ENCODE measurements at places on chromosomes 16 and 17.

DNA sequence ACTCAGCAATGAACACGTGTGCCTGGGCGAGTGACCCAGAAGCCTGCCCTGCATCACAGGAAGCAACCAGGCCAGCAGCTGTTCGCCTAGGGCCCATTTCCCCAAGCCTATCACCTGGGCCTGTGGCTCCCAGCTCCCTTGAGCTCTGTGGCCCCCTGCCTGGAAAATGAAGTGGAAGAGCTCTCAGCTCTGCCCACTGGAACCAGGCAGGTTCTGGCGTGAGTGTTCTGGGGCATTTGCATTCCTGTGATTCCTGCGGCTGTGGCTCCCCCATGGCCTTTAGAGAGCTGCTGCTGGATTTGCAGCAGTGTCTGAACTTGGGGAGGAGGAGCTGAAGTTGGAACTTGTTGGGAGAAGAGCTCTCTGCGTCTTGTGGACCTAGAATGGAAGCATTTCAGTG, 22.8 kb downstream of the PGS1 start:
- DNase-seq, result no peak

DNA sequence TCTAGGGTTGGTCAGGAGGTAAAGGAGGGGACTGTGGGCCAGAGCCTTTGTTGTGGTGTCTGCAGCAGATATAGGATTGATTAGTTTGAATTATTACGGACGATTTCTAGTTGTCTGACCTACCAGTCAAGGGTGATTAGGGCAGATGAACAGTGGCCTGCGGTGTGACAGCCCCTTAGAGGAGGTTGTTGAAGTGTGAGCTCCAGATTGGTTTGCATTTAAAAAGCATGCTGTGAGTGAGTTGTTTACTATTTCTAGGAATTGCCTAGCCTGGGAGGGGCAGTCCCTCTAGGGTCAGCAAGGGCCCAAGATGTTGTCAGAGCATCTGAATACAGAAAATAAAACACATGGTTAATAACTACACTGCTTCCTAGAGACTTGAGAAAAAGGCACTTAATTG, 108.8 kb downstream of the ARHGAP44 start:
- no peak for DNase-seq

GRCh38 chr17:77129568-77130301, 11.0 kb upstream of the SEC14L1 start:
- DNase-seq, result no peak

GRCh38 chr16:46638947-46639925, 18.1 kb upstream of the SHCBP1 start:
- DNase-seq, result no peak

GRCh38 chr16:88382491-88383400, at the start of gene ZNF469:
Gene ZNF469, plus strand, starts transcription at chr16:88382959. Its CDS starts 44,512 bp downstream, at chr16:88427471.
- no peak for DNase-seq

- no peak for DNase-seq
These were observed 1.5 kb upstream of the HOXB6 start for GRCh38 chr17:48605991-48606891.

DNA sequence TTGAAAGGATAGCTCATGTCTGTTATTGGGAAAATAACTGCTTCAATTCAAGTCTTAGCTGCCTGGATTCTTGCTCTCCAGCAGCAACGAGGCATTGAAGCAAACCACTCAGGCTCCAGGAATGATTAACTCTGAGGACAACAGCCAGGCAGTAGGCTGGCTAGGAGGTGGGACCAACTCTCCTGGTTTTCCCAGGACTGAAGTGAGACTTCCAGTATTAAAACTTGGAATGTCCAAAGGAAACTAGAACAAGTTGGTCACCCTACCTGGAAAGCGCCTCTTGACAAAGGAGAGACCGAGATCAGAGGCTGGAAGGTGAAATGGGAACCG, 100.7 kb downstream of the SALL1 start:
- no peak for DNase-seq

- DNase-seq, result no peak
These were observed 104.7 kb downstream of the LITAF start for GRCh38 chr16:11481987-11482386.

- no peak for DNase-seq
These were observed 10.4 kb upstream of the COTL1 start for GRCh38 chr16:84628226-84628731.

GRCh38 chr16:86651823-86652222, 73.5 kb downstream of the FOXL1 start:
- no peak for DNase-seq

DNA sequence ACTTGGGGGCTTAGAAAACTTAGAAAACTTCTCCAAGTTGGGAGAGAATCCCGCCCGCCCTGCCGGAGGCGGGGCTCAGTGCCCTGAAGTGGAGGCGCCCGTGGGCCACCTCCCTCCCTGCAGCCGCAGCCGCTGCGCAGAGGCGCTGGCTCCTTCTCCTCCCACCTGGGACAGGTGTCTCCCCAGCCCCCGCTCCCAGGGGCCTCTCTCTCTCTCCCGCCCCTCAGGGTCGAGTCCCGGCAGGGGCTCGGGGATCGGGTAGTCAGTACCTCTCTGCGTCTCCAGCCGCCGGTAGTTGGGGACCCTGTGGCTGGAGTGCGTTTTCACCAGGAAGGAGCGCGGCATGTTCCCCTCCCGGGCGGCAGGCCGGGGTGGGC, 257 bp downstream of the SNAI3 start:
- DNase-seq, result no peak

DNA sequence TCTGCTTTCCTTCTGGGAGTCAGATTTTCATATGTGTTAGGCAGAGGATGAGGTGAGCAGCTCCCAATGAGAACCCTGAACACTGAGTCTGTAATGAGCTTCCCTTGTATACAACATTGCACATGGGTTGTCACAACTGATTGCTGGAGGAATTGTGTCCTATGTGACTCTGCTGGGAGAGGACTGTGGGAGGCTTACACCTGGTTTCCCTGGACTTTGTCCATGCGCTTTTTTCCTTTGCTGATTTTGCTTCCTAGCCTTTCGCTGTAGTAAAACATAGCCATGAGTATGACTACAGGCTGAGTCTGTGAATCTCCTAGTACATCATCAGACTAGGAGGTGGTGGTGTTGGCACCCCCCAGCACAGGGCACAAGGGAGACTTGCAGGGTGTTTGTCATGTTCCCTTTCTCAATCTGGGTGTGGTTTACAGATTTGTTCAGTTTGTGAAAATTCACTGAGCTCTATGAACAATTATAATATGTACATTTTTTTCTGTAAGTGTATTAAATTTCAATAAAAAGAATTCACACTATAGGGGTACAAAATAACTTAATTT, 1.7 kb upstream of the PLK1 start:
- DNase-seq, result no peak

DNA sequence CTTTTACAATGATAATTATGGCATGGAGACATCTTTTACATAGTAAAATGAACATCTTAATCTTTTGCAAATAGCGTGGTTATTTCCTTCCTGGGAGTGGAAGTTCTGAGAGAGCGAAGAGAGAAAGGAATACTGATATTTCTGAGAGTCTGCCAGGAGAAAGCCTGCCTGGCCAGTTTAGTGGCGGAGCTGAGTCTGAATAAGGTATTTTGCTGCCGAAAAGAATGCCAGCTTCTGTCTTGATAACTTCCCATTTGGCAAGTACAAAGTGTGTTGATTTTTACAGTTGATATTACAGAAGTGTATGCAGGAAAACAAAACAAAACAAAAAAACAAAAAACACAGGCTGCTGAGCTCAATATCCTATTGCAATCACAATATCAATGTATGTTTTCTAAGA, 55.9 kb downstream of the KCNJ2 start:
- DNase-seq, result no peak

GRCh38 chr17:6639014-6639585, 1.4 kb downstream of the KIAA0753 start:
- no peak for DNase-seq

DNA sequence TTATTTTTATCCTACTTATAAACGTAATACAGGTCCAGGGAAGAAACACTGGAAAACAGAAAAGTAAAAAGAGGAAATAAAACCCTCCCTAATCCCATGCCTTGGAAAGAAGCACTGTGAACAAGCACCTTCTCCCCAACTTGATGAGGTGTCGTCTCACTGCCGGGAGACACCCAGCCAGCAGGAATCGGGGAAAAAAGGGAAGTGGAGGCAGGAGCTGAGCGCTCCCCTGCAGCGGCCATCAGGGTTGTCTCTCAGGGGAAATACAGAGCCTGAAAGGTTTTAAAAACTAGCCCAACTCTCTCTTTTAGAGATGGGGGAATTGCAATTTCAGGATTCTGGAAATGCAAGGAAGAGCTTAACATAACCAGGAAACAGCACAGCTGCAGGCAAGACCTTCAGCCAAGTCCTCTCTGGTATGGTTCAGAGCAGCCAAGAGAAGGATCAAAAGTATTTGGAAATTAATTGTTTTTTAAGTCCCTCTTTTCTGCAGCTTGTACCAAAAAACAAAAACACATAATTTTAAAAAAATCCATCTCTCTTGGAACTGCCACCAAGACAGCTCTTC, 96.3 kb upstream of the RCVRN start:
- no peak for DNase-seq

DNA sequence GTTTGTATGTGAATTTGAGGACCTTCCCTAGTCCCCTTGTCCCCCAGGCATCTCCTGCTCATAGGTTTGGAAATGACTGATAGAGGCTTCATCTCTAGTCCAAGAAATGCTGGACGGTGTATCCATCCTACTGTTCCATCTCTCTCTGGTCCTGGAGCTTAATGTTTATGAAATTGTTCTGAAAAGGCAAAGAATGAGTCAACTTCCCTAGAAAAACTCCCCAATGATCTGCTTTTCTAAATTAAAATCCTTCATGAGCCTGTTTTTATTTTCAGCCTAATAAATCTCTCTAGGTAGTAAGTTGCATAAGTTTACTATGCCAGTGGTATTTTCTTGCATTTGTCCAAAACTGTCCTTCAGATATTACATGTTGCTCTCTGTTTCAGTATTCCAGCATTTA, 2.1 kb upstream of the IGSF6 start:
- DNase-seq, result no peak

DNA sequence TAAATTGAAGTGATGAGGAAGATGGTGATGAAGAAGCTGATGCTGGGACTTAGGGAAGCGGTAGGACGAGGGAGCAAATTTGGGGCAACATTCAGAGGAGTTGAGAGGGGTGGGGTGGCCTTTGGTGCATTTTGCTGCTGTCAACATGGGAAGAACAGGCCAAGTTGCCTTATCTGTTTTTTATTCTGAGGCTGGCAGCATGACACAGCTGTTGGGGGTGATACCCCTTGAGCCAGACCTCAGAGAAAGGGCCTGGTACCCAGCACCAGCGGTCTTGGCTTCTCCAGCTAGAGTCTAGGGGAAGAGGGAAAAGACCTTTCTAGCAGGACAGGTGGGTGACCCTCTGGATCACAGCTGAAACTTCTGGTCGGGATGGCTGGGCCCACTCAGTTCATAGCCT, 4.6 kb downstream of the IGFBP4 start:
- DNase-seq, result no peak

- no peak for DNase-seq
These were observed 7.3 kb downstream of the KLHL10 start for GRCh38 chr17:41844971-41845370.
